ENCODE measurements at places on chromosomes 5 and 9. TPM values are rescaled to one million over a fixed set of nuclear protein-coding genes. Genes with fewer than 3 reads are reported as not detected.
A peak's percentile ranks its signal among the peaks of the same experiment; 100 is the strongest.

Gene MEGF9
- total RNA-seq, result 4.7 TPM

Gene SAPCD2
- total RNA-seq, result 3.4 TPM

DNA sequence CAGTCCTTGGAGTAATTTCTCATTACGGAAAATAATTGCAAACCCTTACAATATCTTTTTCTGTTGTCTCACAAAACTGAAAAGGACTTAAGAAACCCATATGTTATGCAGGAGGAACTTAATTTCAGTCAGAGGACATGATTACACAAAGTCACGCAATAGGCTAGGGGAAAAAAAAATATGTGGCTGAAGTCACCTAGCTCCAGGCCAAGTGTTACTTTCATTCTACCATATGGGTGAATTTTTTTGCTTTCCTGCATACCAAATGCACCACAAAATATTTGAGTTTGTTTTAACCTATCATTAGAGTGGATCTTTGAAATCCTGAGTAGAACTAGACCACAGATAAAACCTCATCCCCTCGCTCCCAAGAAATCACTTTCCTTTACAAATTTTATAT, 523.5 kb downstream of the CAAP1 start:
- H3K4me3 ChIP-seq, result no peak overlapping the region
- no peaks in the 10 kb centered on the region for H3K4me1 ChIP-seq
- H3K27me3 ChIP-seq, result no peaks in the 10 kb centered on the region

DNA sequence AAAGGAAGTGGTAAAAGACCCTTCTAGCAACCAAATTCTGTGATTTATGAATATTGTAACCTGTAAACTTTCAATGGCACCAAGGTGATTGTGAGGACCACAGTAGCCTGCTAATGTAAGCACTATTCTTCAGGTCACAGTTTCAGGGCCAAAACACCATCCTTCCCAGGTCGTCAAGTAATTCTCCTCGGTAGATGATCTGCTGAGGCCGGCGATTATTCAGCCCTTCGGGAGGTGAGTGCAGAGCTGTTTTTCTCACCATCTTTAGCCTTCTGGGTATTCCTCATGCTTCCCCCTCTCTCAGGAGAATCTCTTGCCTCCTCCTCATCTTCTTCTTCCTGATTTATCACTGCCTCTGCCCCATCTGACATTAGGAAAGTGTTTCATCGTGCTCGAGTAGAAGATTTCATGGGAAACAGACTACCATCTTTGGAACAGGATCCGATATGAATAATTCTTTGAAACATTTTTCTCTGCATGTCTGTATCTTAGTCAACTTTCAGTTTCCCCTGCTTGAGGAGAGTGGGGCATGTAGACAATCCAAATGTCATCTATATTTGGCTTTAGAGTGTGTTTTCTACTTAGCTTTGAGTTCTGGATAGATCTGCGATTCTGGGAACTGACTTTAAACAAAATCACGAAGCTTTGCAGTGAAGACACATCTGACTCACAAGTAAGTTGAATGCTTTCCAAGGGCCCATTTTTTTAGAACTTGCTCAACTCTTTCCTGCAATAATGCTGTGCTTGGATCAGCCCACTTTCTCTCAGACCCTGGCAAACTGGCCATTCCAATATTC, 173.9 kb downstream of the AOPEP start:
- peaks cover 21% of the 10 kb centered on the region for H3K4me1 ChIP-seq
- H3K27me3 ChIP-seq, result no peaks in the 10 kb centered on the region
- H3K36me3 ChIP-seq, result no peaks in the 10 kb centered on the region
- DNase-seq, result peak; percentile 97
- peak overlapping the region; percentile 27 for H3K4me3 ChIP-seq
- H3K27ac ChIP-seq, result peak overlapping the region; percentile 99

DNA sequence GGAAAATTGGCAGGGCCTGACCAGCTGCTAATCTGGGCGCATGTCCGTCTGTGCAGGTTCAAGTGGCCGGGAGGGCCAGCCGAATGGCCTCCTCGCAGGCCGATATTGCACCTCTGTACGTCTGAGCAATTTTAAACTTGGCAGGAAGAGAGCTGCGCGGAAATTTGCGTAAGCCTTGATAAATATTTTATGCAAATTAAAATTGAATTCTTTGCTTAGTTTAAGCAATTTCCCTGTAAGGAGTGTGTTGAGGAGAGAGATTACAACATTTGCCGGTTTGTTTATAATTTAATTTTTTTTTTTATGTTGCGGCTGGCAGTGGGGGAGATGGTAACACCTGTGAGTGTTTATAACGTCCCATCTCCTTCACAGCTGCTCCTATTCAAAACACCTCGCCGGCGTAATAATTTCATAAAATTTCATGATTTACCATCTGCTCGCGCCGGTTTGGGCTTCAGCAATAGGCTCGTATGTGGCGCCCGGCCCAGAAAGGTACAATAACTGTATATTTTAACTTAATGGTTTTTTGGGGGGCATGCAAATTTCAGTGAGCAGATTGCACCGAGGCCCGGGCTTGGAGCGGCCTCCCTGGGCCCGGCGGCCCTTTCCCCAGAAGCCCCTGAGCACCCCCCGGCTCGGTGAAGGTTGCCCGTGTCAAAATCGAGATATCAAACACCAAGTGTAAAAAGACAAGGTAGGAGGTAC, 269.4 kb upstream of the MVB12B start:
- H3K4me1 ChIP-seq, result no peaks in the 10 kb centered on the region
- no peak overlapping the region for H3K27ac ChIP-seq
- H3K4me3 ChIP-seq, result no peak overlapping the region
- no peak for DNase-seq
- peaks cover 74% of the 10 kb centered on the region for H3K27me3 ChIP-seq
- H3K36me3 ChIP-seq, result no peaks in the 10 kb centered on the region

DNA sequence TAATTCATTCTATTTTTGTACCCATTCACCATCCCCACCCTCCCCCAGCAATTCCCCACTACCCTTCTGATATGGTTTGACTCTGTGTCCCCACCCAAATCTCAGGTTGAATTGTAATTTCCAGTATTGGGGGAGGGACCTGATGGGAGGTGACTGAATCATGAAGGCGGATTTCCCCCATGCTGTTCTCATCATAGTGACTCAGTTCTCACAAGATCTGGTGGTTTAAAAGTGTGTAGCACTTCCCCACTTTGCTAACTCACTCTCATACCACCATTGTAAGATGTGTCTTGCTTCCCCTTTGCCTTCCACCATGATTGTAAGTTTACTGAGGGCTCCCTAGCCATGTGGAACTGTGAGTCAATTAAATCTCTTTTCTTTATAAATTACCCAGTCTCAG, 25.9 kb upstream of the TESK1 start:
- no peak overlapping the region for H3K27ac ChIP-seq
- H3K36me3 ChIP-seq, result no peaks in the 10 kb centered on the region
- H3K4me3 ChIP-seq, result no peak overlapping the region
- H3K4me1 ChIP-seq, result no peaks in the 10 kb centered on the region
- DNase-seq, result peak; percentile 19

- H3K27me3 ChIP-seq, result no peaks in the 10 kb centered on the region
- no peak overlapping the region for H3K4me3 ChIP-seq
- DNase-seq, result no peak
- no peak overlapping the region for H3K27ac ChIP-seq
- no peaks in the 10 kb centered on the region for H3K36me3 ChIP-seq
- H3K4me1 ChIP-seq, result no peaks in the 10 kb centered on the region
These were observed 6.9 kb upstream of the PDCL start for GRCh38 chr9:122835313-122835731.

GRCh38 chr5:148543727-148544126, 110.6 kb downstream of the HTR4 start:
- H3K27me3 ChIP-seq, result no peaks in the 10 kb centered on the region
- no peak for DNase-seq
- H3K4me3 ChIP-seq, result no peak overlapping the region
- H3K4me1 ChIP-seq, result no peaks in the 10 kb centered on the region
- no peak overlapping the region for H3K27ac ChIP-seq

GRCh38 chr5:142922223-142922952, 152.2 kb downstream of the ARHGAP26 start:
- H3K27me3 ChIP-seq, result no peaks in the 10 kb centered on the region
- no peaks in the 10 kb centered on the region for H3K36me3 ChIP-seq
- no peak overlapping the region for H3K4me3 ChIP-seq
- H3K4me1 ChIP-seq, result peaks cover 7% of the 10 kb centered on the region

Gene PROB1
- under 0.01 TPM for total RNA-seq

Gene ENTPD8
- not detected for total RNA-seq

Gene SHB
- total RNA-seq, result 7.8 TPM
